ENCODE measurements at places on chromosomes 7 and 10.

- DNase-seq, result no peak
Measured at GRCh38 chr10:29411666-29412315, 122.9 kb downstream of the LYZL1 start.

- DNase-seq, result no peak
Measured at GRCh38 chr7:34236057-34236456, 330.7 kb downstream of the BMPER start.

- no peak for DNase-seq
Measured at GRCh38 chr7:28654110-28654509, 241.8 kb downstream of the CREB5 start.

- no peak for DNase-seq
Measured at GRCh38 chr7:44048031-44048795, 3.7 kb downstream of the DBNL start.

GRCh38 chr10:87927091-87927490, 63.7 kb downstream of the PTEN start:
- no peak for DNase-seq

All from T follicular helper cell (primary cell).